Fibroblast of skin of abdomen (primary cell): ENCODE measurements at places on chromosomes 7 and 10.

- peak; percentile 85 for DNase-seq
These were observed 843 bp upstream of the GATA3 start for GRCh38 chr10:8053446-8054243.

DNA sequence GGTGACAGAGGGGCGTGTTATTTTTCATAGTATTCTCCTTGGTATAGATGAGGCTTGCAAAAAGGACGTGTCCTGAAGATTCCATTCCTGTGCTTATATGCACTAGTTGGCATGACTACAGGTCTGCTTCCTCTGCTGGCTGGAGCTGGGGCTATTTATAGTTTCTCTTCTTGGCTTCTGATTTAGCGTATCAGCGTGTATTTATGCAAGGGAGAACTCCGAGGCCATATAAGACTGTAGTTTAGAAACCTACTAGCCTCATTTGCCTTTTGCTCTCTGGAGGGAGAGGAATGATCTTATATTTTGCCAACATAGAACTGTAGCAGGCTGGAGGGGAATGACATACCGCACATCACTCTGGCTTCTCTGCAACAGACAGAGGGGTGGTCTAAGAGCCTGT is 39.7 kb downstream of the CACNB2 start:
- DNase-seq: peak; percentile 62

DNA sequence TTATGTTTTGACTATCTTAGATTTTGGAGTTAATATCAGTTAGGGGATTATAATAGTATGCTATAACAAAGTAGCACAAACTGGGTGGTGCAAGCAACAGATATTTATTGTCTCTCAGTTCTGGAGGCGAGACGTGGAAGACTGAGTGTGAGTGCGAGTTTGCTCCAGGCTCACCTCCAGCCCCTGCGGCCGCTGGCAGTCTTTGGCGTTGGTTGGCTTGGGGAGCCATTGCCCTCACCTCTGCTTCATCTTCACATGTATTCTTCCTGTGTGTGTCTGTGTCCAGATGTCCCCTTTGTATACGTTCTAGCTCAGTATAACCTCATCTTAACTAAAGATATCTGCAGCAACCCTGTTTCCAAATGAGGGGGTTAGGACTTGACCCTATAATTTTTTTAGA is 343.9 kb upstream of the COBL start:
- DNase-seq: no peak

DNA sequence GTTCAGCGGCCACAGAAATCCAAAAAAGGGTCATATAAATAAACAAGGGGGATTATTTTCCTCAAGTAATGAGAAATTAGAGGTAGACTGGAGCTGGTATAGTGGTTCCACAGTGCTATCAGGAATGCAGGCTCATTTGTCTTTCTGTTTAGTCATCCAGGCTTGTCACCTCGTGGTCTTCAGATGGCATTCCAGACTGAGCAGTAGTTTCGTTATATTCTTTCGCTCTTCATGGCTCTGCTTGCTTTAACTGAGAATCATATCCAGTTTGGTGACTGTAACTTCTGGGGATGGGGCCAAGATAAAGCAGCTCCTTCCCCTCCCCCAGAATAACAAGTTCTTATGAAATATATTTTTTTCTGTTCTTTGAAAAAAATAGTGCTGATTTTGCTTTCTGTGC is 9.5 kb downstream of the ANKIB1 start:
- DNase-seq: peak; percentile 90

DNA sequence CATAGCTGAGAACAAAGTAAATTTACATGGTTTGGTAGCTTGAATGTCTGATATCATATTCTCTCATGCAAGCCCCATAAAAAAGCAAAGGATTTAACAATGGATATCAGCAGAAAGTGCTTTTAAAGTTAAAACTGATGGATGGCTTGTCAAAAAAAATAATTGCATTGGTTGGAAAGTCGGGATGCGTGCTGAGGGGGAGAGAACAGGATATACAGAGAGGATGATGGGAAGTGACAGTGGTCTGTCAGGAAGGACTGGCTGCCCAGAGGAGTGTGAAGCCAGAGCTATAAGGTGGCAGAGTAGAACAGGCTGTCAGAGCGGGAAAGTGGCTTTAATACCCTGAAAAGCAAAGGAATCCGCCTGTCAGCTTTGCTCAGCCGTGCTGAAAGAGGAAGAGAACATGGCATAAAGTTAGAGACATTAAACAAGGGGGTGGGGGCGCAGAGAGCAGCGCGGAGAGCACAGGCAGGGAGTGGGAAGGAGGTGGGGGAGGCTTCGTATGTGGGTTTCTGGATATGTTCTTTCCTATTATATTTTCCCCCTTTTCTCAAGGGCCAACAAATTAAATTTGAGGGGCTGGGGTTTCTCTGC is 493.0 kb downstream of the LRMDA start:
- DNase-seq: no peak

DNA sequence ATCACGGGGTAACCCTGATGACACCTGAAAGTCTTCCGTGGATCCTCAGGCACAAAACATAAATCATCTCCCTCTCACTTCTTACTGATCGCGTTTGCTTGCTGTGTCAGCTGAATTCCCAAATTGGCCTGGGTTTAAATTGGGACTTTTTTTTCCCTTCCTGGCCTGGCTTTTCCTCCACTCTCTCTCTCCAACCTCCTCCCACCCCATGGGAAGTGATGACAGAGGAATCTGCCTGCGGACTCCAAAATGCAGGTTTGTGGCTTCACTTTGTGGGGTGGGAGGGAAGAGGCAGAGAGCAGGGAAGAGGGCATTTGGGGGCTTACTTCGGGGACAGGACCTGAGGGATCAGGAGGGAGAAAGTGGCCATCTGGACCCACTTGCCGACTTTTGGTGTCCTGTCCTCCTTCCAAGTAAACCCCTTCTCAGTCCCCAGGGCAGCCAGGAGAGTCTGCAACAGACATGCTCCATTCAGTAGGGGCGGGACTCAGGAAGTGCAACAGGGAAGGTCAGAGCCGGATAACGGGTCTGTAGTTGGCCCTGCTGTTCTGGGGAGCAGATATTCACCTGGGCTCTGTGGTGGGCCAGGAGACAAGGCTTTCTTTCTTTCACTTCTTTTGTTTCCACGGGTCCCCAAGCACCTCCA is 172.7 kb downstream of the PLXNA4 start:
- no peak for DNase-seq

GRCh38 chr7:27636326-27637006 is 26.2 kb downstream of the HIBADH start:
- no peak for DNase-seq

DNA sequence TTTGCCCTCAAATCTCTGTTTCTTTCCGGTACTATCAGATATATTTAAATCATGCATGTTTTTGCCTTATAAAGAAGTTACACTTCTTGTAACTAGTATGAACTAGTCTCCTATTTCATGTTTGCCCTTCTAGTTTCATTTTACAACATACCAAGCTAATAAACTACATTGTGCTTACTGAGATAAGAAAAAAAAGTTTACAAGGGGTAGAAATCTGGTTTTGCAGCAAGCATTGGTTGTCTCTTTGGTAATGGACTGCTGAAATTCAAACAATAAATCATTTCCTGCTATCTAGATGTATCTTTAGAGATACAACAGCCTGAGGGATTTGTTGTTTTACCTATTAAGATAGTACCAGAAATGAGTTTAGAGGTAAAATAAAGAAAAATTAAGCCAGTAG is 18.8 kb downstream of the PTTG1IP2 start:
- DNase-seq: no peak

DNA sequence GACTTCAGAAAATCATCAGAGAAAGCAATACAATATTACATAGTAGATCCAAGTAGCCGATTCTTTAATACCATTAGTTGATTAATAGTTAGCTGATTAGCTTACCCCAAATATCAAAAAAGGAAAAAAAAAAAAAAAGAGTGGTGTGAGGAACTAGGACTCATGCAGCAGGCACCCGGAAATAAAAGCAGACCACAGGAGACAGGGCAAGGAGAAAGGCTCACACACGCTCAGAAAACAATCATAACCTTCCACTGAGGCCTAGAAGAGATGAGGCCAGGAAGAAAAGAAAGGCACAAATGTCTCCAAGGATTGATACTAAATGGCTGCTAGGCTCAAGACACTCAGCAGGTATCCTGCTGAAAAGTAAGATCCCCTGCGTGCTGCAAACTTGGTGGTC is 25.9 kb downstream of the TRDMT1 start:
- peak; percentile 39 for DNase-seq

DNA sequence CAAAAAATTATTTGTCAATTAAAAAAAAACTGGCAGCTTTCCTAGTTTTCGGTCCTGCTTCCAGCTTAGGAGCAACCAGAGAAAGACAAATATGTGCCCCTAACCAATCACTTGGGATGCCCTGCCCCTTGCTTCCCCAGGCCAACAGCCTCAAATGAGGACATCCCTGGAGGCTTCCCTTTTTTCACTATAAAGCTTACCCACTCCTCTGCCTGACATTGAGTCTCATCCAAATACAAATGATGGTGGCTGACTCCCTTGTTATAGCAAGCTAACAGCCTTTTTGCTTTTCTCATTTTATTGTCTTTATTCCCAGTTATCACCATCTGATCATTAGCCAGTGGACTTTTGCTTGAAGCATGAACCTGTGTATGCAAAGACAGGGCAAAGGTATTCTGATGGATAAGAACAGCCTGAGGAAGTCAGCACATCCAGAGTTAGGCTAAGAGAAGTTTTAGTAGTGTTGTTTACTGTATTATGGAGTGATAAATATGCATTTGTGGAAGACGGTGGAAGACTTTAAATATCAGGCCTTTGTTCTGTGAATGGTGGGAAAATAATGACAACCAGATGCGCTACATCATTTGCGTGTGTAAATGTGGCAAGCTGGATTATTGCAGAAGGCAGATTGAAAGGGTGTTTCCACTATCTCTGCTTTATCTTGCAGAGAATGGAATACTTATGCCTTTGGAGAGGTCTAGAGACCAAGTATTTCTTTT is 1.7 kb upstream of the CCM2 start:
- peak; percentile 23 for DNase-seq

GRCh38 chr7:98913026-98913425 is 34.7 kb downstream of the TRRAP start:
- no peak for DNase-seq

- no peak for DNase-seq
These were observed 11.2 kb upstream of the PDK4 start for GRCh38 chr7:95607561-95607960.

DNA sequence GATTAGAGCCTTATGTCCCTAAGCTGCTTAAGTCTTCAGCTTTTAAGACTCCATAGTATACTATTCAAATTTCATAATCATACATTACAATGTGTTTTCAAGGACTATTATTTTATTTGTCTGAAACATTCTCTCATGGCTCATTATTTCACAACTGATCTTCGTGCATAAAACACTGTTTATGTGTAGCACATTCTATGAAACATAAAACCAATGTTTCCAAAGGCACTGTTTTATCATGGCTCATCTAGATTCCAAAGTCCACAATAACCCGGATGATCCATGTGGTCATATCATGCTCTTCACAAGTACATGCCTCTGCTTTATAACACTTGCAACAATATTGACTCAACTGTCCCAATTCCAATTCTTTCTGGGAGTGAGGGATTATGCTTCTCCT is 806.1 kb downstream of the TNS3 start:
- DNase-seq: no peak

- DNase-seq: no peak
These were observed 108.7 kb downstream of the PHTF2 start for GRCh38 chr7:77907281-77907680.

DNA sequence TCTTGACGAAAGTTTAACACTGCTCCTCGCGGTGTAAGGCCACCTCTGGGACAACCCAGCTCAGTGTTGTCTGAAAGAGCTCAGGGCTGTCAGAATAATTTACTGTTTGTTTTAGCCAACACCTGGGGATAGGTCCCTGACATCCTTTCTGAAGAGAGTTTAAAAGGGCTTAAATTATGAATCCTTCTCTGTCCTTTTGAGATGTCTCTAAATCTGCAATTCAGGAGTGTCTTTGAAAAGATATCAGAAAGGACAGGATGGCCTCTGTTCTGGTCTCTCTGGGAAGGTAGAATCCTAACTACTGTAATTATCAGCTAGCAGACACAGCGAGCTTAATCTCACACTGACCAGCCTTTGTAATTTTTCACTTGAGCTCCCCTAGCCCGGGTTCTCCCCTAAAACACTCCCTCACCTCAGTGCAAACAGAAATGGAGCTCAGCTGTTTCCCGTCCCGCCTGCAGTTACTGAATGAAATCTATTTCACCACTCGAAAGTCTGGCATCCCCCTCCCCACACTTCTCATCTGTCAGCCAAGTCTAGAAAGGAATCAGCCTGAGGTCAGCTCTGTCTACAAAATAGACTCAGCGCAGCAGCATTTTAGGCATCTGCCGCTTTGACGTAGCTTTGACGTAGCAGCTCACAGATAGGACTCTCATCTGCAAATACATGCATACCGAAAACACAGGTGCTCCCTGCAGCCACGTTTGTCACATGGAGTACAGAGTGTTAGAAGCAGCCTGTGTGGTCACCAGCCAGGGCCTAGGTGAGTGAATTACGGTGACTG is 4.8 kb downstream of the DYNC2I1 start:
- DNase-seq: no peak

- peak; percentile 47 for DNase-seq
These were observed 100.1 kb downstream of the HIP1 start for GRCh38 chr7:75638594-75639070.

DNA sequence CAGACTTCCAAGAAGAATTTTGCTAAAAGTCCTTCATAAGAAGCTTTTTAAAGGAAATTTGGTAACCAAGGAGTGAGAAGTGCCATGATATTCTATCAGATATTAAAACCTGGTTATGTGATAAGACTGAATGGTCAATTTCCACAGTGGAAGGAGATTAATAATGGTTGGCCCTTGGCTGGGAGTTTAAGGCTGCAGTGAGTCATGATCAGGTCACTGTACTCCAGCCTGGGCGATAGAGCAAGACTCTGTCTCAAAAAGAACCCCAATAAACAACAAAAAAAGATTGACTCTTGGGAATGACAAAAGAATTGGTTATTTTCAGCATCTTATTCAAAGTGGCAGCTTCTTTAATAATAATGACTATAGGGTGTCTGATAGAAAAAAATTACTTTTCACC is 37.2 kb downstream of the EXOC4 start:
- no peak for DNase-seq

- no peak for DNase-seq
These were observed 2.6 kb downstream of the ADCYAP1R1 start for GRCh38 chr7:31054608-31055278.

- DNase-seq: no peak
These were observed 11.8 kb upstream of the PRKAR1B start for GRCh38 chr7:738723-739454.

- DNase-seq: no peak
These were observed 7.0 kb upstream of the TMEM243 start for GRCh38 chr7:87226495-87226894.
